LHCN-M2 (cell line): ENCODE measurements at places on chromosomes 5 and 9. TPM values are rescaled to one million over a fixed set of nuclear protein-coding genes. Genes with fewer than 3 reads are reported as not detected.

DNA sequence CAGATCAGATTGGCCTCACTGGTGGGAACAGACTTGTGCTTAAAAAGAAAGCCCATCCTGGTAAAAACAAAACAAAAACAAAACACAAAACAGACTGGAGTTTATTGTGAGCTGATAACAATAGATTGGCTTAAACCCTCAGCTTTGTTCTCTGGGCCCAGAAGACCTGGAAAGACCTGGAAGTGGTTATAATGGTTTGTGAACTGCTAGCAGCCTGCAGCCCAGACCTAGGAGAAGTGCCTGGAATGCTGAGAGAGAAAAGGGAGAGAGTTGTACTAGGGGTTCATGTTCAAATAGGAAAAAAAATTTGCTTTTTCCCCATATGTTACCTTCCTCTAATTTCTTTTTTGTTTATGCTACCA lies 396.6 kb downstream of the DMAC1 start:
- DNase-seq: no peak

DNA sequence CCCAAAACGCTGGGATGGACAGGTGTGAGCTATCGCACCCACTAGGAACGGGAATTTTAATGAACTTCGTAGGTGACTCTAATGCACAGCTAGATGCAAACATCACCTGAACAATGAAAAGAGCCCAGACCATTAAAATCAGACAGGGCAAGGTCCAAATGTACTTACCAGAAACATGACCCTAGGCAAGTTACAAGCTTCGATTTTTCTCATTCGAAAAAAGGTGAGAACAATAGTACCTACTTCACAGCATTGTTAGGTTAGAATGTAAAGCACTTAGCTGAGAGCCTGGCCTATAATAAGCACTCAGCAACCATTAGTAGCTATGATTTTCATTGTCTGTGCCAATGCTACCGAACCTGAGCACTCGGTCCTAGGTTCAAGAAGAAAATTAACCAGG lies 5.8 kb upstream of the KLHL3 start:
- DNase-seq: no peak

- no peak for DNase-seq
Measured at GRCh38 chr5:111901296-111901695, 144.3 kb upstream of the NREP start.

DNA sequence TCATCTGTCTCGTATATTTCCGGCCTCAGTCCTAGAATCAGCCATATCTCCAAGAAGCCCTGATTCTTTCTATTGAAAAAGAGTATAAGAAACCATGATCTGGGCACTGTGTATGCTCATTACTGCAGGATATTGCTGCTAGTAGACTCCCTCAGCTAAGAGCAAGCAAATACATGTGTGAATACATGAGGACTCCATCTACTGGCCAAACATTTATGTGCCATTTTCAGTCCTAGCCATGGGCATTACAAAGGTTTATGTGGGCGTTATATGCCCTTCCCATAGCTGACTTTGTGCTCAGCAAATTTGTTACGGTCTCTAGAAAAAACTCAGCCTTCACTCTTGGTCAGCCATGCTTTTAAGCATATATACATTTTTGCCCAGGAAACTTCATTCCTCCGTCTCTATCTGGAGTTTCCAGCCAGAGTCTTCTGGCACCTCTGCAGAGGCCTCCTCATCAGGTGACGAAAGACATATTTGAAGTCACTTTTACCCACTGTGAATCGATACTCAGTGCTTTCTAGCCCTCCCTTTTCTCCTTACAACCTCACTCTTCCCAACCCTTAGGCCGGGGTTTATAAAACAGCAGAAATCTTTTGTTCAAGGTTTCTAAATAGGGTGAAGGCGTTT lies 1495.6 kb upstream of the CDH6 start:
- DNase-seq: no peak

- DNase-seq: no peak
Measured at GRCh38 chr9:83960991-83961390, 19.0 kb downstream of the HNRNPK start.

DNA sequence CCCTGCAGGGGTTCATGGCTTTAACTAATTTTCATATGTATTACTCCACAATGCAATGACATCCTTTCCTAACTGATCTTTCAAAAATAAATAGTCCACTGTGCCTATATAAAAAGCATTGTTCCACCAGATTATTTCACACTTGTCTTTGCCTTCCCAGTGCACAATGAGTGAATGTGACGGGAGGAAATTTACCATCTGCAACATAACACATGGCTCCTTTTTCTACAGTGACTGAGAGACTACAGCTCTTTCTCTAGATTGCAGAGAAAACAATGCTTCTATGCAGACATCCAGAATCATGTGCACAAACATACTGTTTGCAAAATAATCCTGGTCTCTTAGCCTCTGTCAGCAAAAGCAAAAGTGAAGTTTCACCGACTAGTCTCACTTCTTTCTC lies 483.7 kb upstream of the PIK3R1 start:
- DNase-seq: no peak

The FOXD4L6 gene
- total RNA-seq: 0.38 TPM in 1 of 2 replicates, not detected in the other
